ENCODE measurements at places on chromosomes 7 and 10.
A peak's percentile ranks its signal among the peaks of the same experiment; 100 is the strongest.

DNA sequence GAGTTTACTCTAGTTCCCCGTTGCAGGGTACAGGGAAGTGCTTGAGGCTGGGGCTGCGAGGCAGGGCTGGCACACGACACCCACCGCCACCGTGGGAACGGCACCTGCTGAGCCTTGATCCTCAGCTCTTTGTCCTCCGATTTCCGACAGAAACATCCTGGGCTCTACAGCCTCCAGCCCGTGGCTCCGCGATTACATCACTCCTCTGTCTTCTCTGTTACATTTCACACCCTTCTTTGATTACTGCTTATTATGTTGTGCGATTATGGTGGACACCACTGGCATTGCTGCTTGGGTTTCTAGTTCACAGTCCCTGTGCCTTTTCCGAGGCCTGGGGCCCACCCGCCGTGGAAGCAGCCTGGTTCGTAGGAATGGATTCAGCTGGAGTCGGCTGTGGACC is 26.9 kb downstream of the FKBP6 start:
- peaks cover 20% of the 10 kb centered on the region for H3K4me1 ChIP-seq
- no peaks in the 10 kb centered on the region for H3K36me3 ChIP-seq
- no peaks in the 10 kb centered on the region for H3K27me3 ChIP-seq
- no peak for DNase-seq
- H3K27ac ChIP-seq = no peak overlapping the region
- H3K4me3 ChIP-seq = no peak overlapping the region

DNA sequence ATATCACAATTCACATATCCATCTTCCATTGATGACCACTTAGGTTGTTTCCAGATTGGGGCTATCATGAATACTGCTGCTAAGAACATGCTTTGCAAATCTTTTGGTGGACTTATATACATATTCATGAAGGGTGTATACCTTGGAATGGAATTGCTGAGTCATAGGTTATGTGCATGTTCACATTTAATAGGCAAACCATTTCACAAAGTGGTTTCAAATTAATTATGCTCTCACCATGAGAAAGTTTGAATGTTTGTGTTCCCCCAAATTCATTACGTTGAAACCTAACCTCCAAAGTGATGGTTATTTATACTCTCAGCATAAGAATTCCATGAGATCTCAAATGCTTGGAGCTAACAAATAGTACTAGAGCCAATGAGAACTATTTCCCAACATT is 86.4 kb downstream of the VPS41 start:
- H3K27ac ChIP-seq = no peak overlapping the region
- H3K36me3 ChIP-seq = no peaks in the 10 kb centered on the region
- no peak for DNase-seq
- peaks cover 15% of the 10 kb centered on the region for H3K4me1 ChIP-seq

GRCh38 chr7:26157520-26158105 is 5.6 kb downstream of the NFE2L3 start:
- no peak overlapping the region for H3K27ac ChIP-seq
- no peak overlapping the region for H3K4me3 ChIP-seq
- DNase-seq = no peak
- no peaks in the 10 kb centered on the region for H3K27me3 ChIP-seq

DNA sequence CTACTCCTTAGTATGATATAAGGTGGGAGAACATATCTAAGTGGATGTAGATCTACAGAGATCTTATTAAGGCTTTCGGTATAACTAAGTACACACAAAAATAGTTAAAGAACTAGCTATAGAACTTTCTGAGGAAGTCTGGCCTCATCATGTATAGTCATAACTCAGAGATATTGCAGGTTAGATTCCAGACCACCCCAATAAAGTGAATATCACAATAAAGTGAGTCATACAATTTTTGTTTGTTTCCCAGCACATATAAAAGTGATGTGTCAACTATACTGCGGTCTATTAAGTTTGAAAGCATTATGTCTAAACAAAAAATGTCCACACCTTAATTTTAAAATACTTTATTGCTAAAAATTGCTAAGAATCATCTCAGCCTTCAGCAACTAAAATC is 24.7 kb upstream of the SEMA3A start:
- no peak for DNase-seq
- no peaks in the 10 kb centered on the region for H3K27me3 ChIP-seq
- H3K4me1 ChIP-seq = no peaks in the 10 kb centered on the region

DNA sequence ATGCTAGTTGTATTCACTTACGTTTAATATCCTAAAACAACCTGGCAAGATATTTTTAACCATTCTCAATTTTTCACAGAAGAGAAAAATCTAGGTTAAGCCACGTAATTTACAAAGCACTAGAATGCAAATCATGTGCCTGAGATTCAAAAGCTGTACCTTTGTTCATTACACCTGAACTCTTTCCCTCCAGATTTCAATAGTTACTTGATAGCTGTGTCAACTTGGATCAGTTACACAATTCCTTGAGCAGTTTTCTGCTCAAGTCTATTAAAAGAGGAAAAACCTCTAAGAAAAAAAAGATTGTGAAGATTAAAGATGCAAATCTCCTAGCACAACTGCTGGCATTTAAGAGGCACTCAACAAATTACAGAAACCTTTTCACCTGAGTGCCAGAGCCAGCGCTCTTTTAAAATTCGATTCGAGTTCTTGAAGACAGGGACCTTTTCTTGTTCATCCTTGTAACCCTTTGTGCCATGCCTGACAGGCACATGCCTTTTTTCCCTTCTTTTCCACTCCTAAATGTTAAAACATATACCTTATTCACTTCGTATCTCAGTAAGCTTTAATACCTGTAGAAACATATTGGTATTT is 886 bp downstream of the NSUN6 start:
- peak overlapping the region; percentile 13 for H3K4me3 ChIP-seq
- no peak for DNase-seq
- no peaks in the 10 kb centered on the region for H3K36me3 ChIP-seq
- H3K27ac ChIP-seq = peak overlapping the region; percentile 91
- no peaks in the 10 kb centered on the region for H3K27me3 ChIP-seq

DNA sequence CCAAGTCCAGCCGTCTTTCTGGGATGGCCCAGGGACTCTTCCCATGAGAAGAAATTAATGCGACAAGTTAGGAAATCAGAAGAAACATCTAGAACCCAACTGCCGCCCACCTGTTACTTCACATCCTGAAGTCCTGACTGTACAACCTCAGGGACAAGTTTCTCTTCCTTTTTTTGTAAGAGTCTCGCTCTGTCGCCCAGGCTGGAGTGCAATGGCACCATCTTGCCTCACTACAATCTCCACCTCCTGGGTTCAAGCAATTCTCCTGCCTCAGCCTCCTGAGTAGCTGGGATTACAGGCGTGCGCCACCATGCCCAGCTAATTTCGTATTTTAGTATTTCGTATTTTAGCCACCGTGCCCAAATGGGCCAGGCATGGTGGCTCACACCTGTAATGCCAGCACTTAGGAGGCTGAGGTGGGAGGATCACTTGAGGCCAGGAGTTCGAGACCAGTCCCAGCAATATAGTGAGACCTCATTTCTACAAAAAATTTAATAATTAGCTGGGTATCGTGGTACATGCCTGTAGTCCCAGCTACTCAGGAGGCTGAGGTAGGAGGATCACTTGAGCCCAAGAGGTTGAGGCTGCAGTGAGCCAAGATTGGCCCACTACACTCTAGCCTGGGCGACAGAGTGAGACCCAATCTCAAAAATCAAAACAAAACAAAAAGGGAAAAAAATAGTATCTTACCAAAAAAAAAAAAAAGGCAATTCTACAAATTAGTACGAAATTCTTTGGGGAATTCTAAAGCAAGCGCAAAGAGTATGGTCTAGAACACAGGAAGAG is 20.8 kb downstream of the LAT2 start:
- no peak overlapping the region for H3K4me3 ChIP-seq
- peaks cover 9% of the 10 kb centered on the region for H3K4me1 ChIP-seq
- H3K27ac ChIP-seq = no peak overlapping the region
- H3K27me3 ChIP-seq = no peaks in the 10 kb centered on the region
- peak; percentile 41 for DNase-seq

DNA sequence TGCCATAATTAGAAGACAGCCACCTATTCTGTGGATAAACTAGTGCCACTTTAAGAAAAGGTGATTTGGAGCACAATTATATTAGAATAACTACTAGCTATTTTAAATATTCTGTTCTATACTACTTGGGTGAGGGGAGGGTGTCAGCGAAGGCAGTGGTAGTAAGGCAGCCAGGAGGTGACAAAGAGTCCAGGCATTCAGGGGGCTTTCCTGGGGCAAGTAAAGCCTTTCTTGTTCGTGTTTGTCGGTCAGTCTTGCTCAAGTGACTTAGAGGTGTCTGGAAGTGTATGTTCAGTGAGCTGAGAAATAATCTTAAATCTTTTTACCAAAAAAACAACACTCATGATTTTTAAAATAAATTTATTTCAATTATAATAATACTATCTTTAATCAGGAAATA is 34.4 kb downstream of the ADD3 start:
- H3K27me3 ChIP-seq = no peaks in the 10 kb centered on the region
- H3K4me1 ChIP-seq = peaks cover 44% of the 10 kb centered on the region
- no peak for DNase-seq
- H3K36me3 ChIP-seq = no peaks in the 10 kb centered on the region
- peak overlapping the region; percentile 20 for H3K27ac ChIP-seq

GRCh38 chr7:115056019-115056418 is 134.1 kb downstream of the MDFIC start:
- H3K27me3 ChIP-seq = no peaks in the 10 kb centered on the region
- no peak for DNase-seq
- no peak overlapping the region for H3K27ac ChIP-seq

- no peaks in the 10 kb centered on the region for H3K27me3 ChIP-seq
- no peaks in the 10 kb centered on the region for H3K36me3 ChIP-seq
- peak; percentile 77 for DNase-seq
- H3K27ac ChIP-seq = peak overlapping the region; percentile 99
- H3K4me1 ChIP-seq = peaks cover 30% of the 10 kb centered on the region
Measured at GRCh38 chr10:31929261-31930022, 811 bp upstream of the ARHGAP12 start.

- no peak overlapping the region for H3K4me3 ChIP-seq
- H3K27me3 ChIP-seq = no peaks in the 10 kb centered on the region
- peak overlapping the region; percentile 83 for H3K27ac ChIP-seq
- no peak for DNase-seq
- H3K4me1 ChIP-seq = peaks cover 30% of the 10 kb centered on the region
Measured at GRCh38 chr10:96288151-96288621, 16.0 kb upstream of the DNTT start.

DNA sequence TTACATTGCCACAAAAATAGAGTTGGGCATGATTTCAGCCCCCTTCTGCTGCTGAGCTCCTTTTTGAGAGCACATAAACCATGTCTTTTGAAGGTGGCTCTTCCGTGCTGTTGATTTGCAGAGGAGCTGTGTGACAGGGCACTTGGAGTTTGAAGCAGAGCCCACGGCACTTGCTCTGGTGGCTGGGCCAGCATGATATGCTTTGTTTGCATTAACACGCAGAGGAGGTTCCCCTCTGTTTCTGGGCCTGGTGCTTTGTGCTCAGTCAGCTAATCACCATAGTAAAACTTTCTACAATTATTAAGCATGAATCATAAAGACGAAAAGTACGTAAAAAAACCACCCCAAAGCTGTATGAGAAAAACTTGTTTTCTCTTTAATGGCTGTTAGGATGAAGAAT is 40.1 kb downstream of the RBM33 start:
- H3K36me3 ChIP-seq = no peaks in the 10 kb centered on the region
- DNase-seq = no peak
- H3K27me3 ChIP-seq = no peaks in the 10 kb centered on the region
- peaks cover 26% of the 10 kb centered on the region for H3K4me1 ChIP-seq
- H3K4me3 ChIP-seq = no peak overlapping the region
- no peak overlapping the region for H3K27ac ChIP-seq

DNA sequence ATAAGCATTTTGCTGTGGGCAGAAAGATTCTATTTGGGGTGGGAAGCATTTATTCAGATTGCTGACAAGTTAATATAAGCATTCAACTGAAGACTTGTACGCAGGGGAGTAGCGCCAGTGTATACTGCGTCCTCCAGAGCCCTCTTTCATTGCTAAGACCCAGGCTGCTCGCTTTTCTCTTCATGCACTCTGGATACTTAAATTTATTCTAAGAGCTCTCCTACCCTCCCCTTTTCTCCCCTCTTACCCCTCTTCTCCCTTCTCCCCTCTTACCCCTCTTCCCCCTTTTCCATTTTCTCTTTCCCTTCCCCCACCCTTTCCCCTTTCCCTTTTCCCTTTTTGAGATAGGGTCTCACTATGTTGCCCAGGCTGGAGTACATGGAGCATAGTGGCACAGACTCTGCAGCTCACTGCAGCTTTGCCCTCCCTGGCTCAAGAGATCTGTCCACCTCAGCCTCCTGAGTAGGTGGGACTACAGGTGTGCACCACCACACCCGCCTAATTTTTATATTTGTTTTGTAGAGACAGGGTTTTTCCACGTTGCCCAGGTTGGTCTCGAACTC is 125.8 kb downstream of the CDK14 start:
- H3K27ac ChIP-seq = peak overlapping the region; percentile 82
- no peaks in the 10 kb centered on the region for H3K36me3 ChIP-seq

GRCh38 chr7:98049034-98049433 is 57.6 kb upstream of the LMTK2 start:
- no peaks in the 10 kb centered on the region for H3K4me1 ChIP-seq
- no peak overlapping the region for H3K27ac ChIP-seq
- no peaks in the 10 kb centered on the region for H3K36me3 ChIP-seq
- H3K27me3 ChIP-seq = no peaks in the 10 kb centered on the region

DNA sequence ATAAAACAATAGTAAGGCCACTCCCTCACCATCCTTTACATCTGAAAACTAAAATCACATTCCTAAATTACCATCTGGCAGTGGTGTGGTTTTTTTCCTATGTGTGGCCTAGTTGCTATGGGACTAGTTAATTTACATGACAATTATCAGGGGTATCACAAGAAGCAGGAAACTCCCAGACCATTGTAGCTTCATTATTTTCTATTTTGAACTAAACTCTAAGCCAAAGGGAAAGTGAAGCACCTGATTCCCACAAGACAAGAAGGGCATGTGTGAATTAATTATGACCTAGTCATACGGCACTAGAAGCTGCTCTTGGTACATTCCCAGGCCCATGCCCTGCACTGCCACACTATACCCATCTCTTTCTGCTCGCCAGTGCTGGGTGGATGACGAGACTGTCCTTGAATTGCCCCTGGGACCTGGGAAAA is 103.4 kb downstream of the ATXN7L1 start:
- no peak for DNase-seq
- no peaks in the 10 kb centered on the region for H3K4me1 ChIP-seq
- no peak overlapping the region for H3K4me3 ChIP-seq

GRCh38 chr7:116305485-116306408 is 95.4 kb downstream of the TES start:
- H3K27me3 ChIP-seq = no peaks in the 10 kb centered on the region
- DNase-seq = no peak
- no peaks in the 10 kb centered on the region for H3K36me3 ChIP-seq
- no peak overlapping the region for H3K4me3 ChIP-seq
- no peak overlapping the region for H3K27ac ChIP-seq

- no peak overlapping the region for H3K4me3 ChIP-seq
- no peak overlapping the region for H3K27ac ChIP-seq
- no peak for DNase-seq
- H3K27me3 ChIP-seq = no peaks in the 10 kb centered on the region
- peaks cover 14% of the 10 kb centered on the region for H3K4me1 ChIP-seq
Measured at GRCh38 chr10:99656199-99657064, 2.9 kb upstream of the ENTPD7 start.

- H3K27me3 ChIP-seq = no peaks in the 10 kb centered on the region
- no peaks in the 10 kb centered on the region for H3K36me3 ChIP-seq
- H3K27ac ChIP-seq = no peak overlapping the region
- DNase-seq = no peak
Measured at GRCh38 chr10:69102440-69102839, 14.5 kb downstream of the SRGN start.

GRCh38 chr7:112833082-112833481 is 42.9 kb upstream of the TMEM168 start:
- DNase-seq = no peak
- H3K4me1 ChIP-seq = no peaks in the 10 kb centered on the region
- no peak overlapping the region for H3K27ac ChIP-seq
- H3K4me3 ChIP-seq = no peak overlapping the region
- peaks cover 14% of the 10 kb centered on the region for H3K36me3 ChIP-seq

All from body of pancreas (tissue), 4 donors.